CD4-positive, alpha-beta T cell treated with Interleukin-21 for 1 hour (primary cell): ENCODE measurements at places on chromosomes 11 and 22.

- no peak for DNase-seq
Measured at GRCh38 chr11:83310718-83311117, 24.6 kb upstream of the CCDC90B start.

DNA sequence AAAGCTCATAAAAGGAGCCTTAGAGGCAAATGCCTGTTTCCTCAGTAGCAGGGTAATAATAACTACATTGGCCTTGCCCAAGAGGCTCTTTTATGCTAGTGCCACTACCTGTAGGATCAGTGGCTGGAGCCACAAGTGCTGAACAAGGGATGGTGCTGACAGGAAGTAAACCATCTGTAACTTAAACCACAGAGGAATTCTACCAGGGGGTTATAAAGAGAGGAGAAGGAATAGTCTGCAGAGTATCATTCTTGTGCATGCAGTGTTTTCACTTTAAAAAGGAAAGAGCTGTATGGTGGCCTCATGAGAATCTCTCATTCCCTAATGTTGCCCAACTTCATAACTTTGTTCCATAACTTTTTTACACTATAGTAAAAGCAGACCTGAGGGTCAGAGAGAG, 168.1 kb downstream of the DBX1 start:
- DNase-seq = no peak

DNA sequence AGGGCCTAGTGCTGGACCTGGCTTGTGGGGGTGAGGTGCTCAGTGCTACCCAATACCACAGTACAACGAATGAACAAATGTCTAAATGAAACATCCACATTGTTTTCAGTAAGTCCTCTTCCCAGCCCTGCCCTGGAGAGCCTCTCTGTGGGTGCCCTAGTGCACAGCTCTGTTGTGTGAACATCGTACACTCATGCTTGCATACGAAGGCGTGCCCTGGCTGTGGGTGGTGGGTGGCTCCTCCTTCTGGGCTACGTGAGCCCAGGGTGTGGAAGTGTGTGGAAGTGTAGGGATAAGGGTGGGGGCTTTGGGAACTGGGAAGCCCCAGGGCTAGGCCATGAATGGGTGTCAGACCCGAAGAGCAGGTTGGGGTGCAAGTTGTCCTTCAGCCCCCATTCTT, 592 bp upstream of the NLRX1 start:
- no peak for DNase-seq

DNA sequence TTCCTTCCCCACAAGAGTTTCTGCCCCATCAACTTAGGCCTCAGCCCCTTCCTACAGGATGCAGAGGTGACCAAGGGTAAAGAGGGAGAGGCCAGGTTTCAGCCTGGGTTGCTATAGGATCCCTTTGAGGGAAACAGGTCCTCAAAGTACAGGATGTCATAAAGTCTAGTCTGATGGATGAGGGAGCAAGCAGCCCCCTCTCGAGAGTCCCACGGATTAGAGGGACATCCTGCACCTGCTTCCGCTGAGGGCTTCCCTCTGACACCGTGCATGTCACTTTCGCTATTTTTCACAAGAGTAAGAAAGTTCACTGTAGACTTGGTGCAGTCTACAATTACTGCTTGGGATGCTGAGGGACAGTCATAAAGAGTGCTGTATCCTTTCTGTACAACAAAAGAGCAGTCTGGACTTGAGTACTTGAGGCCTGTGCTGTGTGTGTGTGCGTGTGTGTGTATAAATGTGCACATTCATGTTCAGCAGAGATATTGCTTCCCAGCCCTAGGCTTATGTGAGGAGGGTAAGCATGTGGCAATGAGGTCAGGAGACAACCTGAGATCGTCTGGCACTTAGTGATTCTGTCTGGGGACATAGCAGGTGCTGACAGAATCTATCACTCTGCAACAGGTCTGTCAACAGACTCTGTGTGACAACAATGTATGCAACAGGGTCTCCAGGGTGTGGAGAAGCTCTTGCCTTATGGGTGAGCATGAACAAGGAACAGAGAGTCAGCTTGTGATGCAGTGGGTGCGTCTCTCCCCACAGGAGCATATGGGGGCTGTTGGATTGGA, 18.0 kb upstream of the CHST1 start:
- DNase-seq = no peak

DNA sequence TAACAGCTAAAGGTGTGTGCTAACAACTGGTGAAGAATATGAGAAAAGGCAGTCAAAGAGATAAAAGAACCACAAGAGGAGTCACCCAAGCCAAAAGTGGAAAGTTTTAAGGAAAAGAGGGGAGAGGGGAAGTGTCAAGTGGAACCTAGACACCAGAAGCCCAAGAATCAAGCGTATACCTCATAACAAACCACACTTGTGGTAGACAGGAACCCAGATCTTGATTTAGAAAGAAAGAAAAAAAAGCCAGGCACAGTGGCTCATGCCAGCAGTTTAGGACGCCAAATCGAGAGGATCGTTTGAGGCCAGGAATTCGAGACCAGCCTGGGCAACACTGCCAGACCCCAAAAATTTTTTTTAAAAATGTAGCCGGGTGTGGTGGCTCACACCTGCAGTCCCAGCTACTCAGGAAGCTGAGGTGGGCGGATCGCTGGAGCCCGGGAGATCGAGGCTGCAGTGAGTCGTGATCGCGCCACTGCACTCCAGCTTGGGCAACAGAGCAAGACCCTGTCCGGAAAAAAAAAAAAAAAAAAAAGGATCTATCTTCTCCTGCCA, 877 bp downstream of the SLC25A17 start:
- DNase-seq = peak; percentile 27

DNA sequence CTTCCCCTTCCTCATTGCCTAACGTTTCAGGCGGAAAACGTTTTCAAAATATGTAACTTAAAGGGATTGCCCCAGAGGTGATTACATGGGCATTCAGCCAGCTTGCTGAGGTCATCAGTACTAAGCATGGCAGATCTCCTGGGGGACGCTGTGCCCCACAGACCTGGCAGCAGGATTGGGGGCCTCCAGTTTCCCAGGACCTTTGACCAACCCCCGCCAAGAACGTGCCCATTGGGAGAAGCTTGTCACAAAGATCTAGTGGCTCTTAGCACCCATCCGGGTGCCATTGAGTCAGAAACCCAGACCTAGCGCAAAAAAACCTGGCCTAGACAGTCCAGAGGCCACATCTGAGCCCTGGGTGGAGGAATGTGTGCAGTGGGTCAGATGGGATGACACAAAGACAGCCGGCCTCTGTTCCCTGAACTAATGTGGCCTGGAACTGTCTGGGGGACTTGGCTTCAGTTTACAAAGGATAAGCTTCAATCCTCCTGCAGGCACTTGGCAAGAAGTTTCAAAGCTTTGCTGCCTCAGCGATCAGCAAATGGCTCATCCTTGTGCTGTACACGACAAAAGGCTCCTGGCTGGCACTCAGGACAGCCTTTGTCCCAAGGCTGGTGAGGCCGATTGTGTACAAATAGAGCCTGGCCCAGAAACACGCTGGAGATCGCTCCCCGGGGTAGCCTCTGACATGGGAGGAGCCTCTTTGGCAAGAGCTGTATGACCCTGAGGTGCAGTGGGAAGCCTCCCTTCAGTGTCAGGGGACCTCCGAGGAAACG, 9.5 kb downstream of the C1QTNF6 start:
- DNase-seq = no peak

GRCh38 chr11:34332524-34332923, 25.3 kb downstream of the ABTB2 start:
- DNase-seq = no peak

DNA sequence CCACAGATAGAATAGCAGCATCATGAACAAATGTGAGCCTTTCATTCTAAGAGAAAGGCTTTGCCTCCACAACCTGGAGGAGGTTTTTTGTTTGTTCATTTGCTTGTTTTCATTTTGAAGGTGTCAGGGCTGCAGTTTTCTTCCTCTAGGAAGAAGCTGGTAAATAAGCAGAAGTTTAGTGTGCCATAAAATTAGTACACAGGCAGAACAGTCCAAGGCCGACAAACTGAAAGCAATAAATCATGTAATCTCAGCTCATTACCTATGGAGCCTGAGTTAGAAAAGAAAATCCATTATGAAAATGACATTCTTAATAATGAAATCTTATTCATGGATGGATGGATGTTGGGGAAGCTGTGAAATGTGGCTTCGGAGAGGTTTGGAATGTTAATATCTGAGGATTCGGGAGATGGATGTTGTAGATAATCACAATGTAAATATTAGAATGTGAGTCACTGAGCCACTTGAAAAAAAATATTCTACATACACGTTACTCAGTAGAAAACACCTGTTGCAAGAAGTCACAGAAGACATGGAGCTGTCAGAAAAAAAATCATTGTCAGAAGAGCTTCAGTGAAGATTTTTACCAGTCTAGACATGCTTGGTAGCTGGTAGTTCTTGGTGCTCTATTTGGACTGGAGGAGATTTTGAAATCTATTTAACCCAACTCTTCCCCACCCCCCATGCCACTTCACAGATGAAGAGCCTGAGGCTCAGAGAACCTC, 15.0 kb upstream of the ZDHHC13 start:
- no peak for DNase-seq

GRCh38 chr11:61578819-61579675, 1.8 kb downstream of the SYT7 start:
- no peak for DNase-seq

- peak; percentile 72 for DNase-seq
Measured at GRCh38 chr22:31230871-31231621, 18.9 kb downstream of the LIMK2 start.

DNA sequence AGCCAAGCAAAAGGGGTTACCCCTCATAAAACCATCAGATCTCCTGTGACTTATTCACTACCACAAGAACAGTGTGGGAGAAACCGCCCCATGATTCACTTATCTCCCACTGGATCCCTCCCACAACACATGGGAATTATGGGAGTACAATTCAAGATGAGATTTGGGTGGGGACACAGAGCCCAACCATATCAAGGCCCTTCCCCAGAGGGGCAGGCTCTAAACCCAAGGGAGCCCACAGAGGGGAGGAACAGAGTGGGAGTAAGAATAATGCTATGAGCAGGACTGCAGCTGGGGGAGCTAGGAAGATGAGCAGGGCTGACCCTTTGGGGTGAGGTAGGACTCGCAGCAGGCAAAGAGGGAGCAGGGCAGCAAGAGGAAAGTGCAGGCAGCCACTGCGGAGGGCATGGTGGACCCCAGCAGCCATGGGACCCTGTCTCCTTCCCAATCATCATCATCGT, 59.3 kb downstream of the CD82 start:
- DNase-seq = no peak

DNA sequence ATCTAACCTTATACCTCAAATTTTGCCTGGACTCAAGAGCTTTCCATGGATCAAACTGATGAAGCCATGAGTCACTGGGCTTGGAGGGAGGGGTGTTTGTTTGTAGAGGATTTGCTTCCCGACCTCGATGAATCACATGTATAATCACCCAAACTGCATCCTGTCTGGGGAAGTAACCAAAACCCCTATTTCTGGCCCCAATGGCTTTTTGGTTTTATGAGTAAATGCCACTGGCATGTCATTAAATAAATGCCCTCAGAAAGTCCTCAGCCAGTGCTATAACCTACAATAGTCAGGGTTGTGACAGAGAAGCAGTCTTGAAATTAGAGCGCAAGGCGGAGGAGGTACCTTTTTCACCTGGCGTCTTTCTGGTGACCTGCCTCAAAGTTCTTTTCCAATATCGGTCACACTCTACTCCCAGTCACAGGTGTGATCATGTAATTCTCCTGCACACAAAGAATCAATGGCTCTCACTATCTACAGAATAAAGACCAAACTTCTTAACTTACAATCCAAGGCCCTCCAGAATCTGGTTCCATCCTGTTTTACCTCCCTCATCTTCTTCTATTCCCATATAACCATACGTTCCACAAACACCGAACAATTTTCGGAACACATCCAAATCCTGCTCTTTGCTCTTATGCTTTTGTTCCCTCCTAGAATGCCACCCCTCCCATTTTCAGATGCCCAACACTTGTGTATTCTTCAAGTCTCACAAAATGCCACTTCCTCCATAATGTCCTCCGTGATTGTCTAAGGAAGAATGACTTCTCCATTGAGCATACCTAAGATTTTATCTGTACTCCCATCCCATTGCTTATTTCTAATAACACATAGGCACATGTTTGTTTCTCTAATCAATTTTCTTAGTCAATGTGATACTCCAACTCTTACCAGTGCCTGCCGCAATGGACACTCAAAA, 81.3 kb upstream of the BLID start:
- DNase-seq = no peak

- no peak for DNase-seq
Measured at GRCh38 chr11:45171550-45171949, 25.1 kb downstream of the PRDM11 start.

DNA sequence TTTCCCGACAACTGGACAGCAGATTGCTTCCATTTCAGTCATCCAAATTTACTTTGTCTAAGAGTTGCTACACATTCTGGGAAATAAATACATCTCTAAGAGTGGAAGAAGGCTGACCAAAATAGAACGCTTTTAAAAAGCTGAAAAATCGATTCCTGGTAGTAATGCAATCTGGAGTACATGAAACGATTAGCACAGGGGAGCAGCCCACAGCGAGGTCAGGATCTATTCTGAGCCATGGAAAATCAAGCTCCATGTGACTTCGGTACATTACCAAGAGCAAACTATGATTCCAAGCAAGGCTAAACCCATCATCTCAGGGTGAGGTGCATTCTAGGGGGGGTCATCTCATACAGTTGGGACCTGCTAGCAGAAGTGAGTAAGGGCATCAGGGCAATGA, 249.3 kb downstream of the BLID start:
- DNase-seq = no peak

- DNase-seq = no peak
Measured at GRCh38 chr22:35792506-35792905, 74.8 kb downstream of the APOL5 start.

DNA sequence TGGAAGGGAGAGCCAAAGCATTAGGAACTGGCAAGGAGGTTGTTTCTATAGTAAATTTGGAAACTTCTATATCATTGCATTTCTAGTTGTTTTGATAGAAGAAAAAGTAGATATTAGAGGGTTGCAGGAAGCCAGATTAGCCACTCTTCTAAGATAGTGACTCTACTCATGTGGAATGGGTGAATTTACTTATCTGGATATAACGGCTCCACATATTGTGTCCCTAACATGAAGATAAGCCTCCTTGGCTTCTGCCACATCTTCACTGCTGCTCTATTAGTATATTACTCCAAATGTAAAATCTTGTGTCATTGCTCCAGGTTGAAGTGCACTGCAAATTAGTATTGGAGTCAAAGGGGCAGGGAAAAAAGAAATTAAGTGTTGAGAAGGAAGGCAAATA, 283.3 kb downstream of the CASP12 start:
- DNase-seq = no peak

- no peak for DNase-seq
Measured at GRCh38 chr11:11822946-11823345, 18.8 kb upstream of the USP47 start.
